NT2/D1 (cell line): ENCODE measurements at places on chromosomes 16 and 17.
A peak's percentile ranks its signal among the peaks of the same experiment; 100 is the strongest.

DNA sequence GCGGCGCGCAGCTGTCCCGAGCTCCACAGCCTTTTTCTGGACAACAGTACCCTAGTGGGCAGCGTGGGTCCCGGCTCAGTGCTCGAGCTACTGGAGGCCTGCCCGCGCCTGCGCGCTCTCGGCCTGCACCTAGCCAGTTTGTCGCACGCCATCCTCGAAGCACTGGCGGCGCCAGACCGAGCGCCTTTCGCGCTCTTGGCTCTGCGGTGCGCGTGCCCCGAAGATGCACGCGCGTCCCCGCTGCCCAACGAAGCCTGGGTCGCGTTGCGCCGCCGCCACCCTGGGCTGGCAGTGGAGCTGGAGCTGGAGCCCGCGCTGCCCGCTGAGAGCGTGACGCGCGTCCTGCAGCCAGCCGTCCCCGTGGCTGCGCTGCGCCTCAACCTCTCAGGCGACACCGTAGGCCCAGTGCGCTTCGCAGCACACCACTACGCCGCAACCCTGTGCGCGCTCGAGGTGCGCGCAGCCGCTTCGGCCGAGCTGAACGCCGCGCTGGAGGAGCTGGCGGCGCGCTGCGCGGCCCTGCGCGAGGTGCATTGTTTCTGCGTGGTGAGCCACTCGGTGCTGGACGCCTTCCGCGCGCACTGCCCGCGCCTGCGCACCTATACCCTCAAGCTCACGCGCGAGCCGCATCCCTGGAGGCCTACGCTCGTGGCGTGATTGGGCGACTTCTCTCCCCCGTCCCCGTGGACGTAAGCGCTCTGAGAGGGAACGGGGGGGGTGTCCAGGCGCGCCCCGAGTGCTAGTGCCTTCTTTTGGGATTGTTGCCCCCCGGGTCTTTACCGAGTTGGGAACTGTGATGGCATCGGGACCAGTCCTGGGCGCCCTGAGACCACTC, 1.2 kb upstream of the HSF4 start:
- no peak for DNase-seq

GRCh38 chr17:6699997-6700947, 12.9 kb downstream of the SLC13A5 start:
- peak; percentile 6 for DNase-seq

- no peak for DNase-seq
Observed at GRCh38 chr17:56110463-56111135, 42.7 kb upstream of the ANKFN1 start.

DNA sequence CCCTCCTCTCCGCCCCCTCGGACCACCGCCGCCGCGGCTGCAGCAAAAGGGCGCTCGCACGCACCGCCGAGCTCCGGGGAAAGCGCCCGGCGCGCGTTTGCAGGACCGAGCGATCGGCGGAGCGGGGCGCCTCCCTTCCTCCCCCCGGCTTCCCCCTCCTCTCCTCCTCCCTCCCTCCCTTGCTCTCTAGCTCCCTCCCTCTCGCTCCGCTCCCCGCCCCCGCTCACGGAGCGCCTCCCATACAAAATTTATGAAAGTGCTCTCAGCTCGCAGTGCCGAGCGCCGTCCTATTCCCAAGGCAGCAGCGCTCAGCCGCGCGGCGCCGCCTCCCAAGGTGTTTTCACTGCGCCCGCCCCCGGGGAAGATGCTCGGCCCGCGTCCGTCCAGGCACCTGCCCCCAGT, at the start of gene RTN4RL1:
TSS of gene RTN4RL1 (minus strand) at position 115 of the 402 bp plus-strand sequence. CDS start 469 bp downstream, outside the sequence.
- DNase-seq: no peak

- no peak for DNase-seq
Observed at GRCh38 chr16:2043667-2044451, 3.8 kb downstream of the NTHL1 start.

- no peak for DNase-seq
Observed at GRCh38 chr17:64787921-64788271, 125.8 kb upstream of the SMURF2 start.

DNA sequence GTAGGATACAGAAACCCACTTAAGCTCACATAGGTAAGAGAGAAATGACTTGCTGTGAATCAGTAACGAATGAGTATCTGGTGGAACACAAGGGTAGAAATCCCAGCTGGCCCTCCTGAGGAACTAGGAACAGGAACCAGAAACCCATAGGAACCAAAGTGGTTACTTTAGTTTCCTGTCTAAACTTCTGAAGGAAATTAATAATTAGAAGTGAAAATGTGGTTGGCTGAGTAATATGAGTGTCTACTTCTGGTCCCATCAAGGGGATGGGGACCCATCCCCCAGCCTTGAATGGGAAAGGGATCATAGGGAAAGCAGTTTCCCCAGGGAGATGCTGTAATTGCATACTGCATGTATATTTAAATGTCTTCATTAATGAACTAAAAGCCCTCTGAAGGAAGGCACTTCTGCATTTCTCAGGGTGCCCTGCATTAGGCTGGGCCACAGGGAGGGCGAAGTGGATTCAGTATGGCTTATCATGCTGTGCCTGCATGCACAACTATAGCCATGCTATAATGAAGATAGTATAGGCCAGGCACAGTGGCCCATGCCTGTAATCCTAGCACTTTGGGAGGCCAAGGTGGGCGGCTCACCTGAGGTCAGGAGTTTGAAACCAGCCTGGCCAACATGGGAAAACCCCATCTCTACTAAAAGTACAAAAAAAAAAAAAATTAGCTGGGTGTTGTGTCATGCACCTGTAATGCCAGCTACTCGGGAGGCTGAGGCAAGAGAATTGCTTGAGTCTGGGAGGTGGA, 45.6 kb downstream of the CYB5B start:
- no peak for DNase-seq

GRCh38 chr17:28499684-28500357, 6.3 kb upstream of the FOXN1 start:
- no peak for DNase-seq

GRCh38 chr17:35981908-35982330, 622 bp upstream of the CCL16 start:
- no peak for DNase-seq

GRCh38 chr17:59641799-59642484, 22.2 kb downstream of the CLTC start:
- no peak for DNase-seq

DNA sequence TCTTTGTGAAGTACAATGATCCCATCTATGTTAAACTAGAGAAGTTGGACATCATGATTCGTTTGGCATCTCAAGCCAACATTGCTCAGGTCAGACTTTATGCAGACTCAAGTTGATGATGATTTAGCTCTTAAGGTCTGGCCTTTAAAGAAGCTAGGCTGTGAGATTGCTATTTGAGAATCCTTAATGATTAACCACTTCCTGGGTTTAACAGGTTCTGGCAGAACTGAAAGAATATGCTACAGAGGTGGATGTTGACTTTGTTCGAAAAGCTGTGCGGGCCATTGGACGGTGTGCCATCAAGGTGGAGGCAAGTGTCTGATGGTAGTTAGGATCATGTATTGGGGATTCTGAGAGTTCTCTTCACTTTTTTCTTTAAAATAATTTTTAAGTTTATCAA, 40.3 kb downstream of the AP2B1 start:
- DNase-seq: no peak

DNA sequence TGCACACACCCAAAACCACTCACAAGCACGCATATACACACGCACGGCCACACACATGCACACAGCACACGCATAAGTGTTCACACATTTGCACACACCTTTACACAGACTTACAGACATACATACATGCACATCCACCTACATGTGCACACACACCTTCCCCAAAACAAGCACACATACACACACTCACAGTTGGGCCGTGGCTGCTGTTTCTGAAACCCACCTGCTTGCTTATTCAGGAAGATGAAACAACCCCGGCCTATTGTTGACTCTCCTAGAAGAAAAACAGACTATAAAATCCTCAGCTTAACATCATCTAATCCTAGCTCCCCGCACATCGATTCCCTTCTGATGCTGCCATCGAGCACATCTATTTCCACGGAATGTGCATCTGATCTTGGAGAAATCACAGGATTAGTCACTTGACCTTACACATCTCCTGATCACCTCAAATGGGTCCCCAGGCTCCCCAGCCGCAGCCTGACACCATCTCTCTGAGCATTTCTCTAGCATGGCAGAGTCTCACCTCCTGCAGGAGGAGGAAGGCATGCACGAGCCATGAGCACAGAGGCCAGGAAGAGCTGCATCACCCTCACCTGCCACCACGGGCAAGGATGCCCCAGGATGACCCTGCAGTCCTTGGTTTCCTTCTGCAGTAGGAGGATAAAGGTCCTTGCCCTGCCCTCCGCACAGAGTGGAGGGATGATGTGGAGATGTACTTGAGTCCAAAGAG, 105.8 kb upstream of the CDH5 start:
- DNase-seq: no peak

DNA sequence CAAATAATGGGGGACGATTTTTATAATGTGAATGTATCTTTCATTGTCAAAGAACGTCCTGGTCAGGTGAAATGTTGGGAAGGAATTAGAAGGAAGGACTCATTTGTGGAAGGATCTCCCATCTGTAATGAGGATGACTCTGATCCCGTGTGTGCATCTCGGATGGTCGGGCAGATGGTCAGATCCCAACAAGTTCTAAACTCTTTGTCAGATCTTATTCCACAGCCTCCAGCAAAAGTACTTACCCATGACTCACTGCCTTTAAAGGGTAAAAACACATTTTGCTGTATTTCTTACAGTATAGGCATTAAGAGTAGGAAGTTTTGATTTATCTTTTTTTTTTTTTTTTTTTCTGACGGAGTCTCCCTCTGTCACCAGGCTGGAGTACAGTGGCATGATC, 539 bp upstream of the KRTAP4-8 start:
- no peak for DNase-seq

DNA sequence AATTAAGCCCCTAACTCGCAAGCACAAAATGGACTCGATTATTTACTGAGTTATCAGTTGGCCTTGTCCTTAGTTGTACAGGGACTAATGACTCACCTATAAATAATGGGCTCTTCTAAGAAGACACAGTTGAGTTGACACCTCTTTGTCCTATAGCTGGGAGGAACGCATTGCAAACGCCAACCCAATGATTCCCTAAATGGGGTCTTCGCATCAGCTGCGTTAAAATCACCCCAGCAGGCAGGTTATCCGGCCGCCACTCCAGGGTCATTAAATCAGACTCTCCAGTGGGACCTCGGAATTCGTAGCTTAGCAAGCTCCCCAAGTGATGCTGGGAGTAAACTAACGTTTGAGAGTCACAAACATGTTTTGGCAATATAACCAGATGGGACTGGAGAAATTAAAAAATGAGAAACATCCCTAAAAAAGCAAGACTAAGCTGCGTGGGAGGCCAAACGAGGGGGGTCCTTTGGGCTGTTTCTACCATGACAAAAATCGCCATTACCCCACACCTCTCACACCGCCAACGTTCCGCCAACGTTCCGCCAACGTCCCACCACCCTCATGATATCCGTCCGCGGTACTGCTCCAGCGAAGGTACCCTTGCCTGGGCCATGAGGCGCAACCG, 932 bp upstream of the NFE2L1 start:
- DNase-seq: no peak

DNA sequence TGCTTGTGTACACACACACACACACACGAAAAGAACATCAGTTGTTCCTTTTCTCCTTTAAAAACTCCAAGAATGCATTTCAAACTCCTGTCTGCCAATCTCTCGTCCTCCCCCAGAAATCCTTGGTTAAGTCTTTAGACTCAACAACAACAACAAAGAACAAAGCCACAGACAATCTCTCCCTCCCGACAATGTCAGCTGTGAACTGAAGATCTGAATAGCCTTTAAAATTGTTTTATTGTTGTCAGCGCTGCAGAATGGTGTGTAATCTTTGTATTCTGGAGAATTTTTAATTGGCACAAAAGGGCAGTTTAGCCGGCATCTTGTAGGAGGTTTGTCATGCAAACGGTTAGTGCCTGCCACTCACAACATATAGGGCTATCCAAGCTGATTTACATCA, 219.5 kb downstream of the MSI2 start:
- DNase-seq: no peak

DNA sequence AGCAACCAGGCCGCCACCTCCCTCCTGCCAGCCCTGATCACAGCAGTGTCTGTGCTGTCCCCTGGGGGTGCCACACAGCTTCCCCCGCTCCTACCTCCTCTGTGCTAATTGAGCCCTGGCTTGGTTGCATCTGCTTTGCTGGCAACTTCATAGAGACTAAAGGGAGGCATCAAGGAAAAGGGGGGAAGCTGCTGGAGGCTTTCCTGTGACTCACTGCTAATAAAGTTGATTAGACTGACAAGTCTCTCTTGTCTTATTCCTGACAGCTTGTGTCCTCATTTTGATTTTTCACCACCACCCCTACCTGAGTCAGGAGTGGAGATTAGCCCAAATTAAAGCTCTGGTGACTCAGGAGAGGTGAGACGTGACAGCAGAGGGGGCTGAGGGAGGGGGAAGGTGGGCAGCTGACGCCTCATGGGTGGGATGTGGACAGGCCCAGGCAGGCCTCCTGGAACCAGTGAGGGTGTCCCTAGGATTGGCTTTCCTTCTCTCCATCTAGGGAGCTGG, 310.0 kb downstream of the CBLN1 start:
- no peak for DNase-seq

DNA sequence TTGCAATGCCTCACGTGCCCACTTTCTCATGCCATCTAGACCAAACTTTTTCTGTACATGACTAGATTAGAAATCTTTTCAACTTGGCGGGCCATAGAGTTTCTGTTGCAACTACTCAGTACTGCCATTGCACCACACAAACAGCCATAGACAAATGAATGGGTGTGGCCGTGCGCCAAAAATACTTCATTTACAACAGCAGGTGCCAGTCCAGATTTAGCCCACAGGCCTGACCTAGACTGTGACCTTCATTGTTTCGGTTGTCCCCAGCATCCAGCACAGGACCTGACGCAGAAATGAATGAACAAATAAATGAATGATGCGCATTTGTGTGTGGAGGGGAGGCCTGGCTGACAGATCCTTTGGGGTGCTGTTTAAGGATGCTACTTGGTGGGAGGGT, 14.3 kb upstream of the PDK2 start:
- DNase-seq: no peak

DNA sequence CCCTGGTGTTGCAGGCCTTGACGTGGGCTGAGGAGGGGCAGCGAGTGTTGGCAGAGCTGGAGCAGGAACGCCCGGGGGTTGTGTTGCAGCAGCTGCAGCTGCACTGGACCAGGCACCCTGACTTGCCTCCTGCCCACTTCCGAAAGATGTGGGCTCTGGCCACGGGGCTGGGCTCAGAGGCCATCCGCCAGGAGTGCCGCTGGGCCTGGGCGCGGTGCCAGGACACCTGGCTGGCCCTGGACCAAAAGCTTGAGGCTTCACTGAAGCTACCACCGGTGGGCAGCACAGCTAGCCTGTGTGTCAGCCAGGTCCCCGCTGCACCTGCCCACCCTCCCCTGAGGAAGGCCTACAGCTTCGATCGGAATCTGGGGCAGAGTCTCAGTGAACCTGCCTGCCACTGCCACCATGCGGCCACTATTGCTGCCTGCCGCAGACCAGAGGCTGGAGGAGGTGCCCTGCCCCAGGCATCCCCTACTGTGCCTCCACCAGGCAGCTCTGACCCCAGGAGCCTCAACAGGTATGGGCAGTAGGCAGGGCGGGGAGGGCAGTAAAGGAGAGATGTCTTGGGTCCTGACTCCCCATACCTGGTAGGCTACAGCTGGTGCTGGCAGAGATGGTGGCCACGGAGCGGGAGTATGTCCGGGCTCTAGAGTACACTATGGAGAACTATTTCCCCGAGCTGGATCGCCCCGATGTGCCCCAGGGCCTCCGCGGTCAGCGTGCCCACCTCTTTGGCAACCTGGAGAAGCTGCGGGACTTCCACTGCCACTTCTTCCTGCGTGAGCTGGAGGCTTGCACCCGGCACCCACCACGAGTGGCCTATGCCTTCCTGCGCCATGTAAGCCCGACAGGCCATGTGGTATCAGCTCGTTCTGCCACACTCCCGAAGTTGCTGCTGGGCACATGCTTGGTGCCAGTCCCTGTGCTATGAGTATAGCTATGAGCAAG, 5.6 kb downstream of the PLEKHG4 start:
- peak; percentile 54 for DNase-seq
